Gastrocnemius medialis (tissue), 4 donors: ENCODE measurements at places on chromosomes 1 and 21.

GRCh38 chr1:211637066-211637465, 38.4 kb downstream of the NEK2 start:
- DNase-seq = no peak

DNA sequence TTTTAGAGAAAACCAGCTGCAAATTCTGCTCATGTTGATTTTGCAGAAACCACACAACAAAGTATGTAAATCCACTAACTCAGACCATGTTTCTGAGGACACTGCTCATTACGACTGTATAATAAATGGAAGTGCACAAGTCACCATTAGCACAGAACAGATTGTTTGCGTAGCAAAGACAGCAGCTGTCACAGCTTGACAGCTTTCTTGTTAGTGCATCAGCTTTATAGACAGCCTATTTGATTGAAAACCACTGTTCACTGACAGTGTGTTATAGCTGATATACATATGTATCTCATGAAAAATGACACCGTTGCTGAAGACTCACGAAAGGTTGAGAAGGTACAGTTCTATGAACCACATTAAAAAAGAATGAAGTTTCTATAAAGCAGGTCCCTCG, 560.2 kb upstream of the ZRANB2 start:
- DNase-seq = no peak

- DNase-seq = no peak
Observed at GRCh38 chr1:46526013-46526690, 25.3 kb downstream of the KNCN start.

DNA sequence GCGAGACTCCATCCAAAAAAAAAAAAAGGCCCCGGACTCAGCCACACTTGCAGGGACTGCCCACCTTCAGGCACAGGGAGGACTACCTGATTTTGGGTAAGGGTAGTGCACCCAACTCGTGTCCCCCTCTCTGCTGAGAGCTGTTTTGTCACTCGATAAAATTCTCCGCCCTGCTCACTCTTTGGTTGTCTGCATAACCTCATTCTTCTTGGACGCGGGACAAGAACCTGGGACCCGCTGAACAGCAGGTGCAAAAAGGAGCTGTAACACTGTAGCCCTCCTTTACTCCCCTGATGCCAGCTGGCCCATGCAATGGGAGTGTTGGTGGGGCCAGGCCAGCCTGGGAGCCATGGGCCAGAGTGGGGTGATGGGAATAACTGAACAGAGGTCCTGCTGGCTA, 10.6 kb downstream of the S100B start:
- DNase-seq = no peak

GRCh38 chr1:243745356-243745755, 104.7 kb downstream of the AKT3 start:
- DNase-seq = no peak

DNA sequence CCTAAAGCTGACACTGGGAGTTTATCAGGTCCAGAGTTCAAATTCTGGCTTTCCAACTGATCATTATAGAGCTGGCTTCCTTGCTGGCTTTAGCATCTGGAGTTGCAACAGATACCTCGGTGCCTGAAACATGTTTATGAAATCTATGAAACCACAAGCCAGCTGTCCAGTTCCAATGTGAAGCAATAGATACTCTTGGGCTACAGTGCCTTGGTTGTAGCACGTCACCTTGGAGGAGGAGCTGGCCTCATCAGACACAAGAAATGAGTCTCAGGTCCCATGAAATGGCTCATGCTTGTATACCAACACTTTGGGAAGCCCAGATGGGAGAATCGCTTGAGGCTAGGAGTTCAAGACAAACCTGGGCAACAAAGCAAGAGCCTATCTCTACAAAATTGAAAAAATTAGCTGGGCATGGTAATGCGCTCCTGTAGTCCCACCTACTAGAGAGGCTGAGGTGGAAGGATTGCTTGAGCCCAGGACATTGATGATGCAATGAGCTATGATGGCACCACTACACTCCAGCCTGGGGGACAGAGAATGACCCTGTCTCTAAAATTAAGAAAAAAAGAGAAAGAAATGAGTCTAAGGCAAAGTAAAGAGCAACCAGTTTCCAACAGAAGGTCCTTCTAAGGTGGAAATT, 132.5 kb upstream of the ZNF648 start:
- DNase-seq = peak; percentile 86

DNA sequence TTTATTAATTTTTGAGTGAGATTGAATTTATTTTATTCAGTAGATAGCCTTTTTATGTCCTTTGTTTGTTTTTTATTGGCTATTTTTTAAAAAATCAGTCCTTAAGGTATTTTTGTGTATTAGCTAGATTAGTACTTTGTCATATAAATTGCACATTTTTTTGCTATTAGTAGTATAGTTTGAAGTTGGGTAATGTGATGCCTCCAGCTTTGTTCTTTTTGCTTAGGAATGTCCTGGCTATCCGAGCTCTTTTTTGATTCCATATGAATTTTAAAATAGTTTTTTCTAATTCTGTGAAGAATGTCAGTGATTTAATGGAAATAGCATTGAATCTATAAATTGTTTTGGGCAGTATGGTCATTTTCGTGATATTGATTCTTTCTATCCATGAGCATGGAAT, 80.4 kb downstream of the MAN1A2 start:
- no peak for DNase-seq

DNA sequence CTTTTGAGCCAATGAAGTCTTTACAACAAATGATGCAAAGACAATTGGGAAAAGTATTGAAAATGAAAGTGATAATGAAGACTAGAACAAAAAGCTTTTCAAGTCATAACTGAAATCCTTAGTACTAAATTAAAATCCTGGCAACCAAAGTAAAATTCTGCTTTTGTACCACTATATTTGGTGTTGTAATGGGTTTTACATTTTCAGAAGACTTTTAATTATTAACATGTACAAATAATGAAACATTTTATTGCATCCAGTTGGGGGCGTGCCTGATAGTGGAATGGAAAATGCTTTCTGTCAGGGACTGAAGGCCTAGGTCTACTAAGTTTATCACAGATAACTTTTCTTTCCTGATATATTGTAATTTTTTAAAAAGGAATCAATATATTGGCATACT, 89.4 kb downstream of the SDCCAG8 start:
- DNase-seq = no peak

- peak; percentile 75 for DNase-seq
Observed at GRCh38 chr1:61241411-61241838, 159.1 kb downstream of the NFIA start.

GRCh38 chr1:183757061-183757460, 47.9 kb upstream of the RGL1 start:
- no peak for DNase-seq

- DNase-seq = no peak
Observed at GRCh38 chr1:3543076-3544039, 68.0 kb downstream of the MEGF6 start.

GRCh38 chr1:149916193-149916897, 1.3 kb downstream of the SV2A start:
- no peak for DNase-seq

- no peak for DNase-seq
Observed at GRCh38 chr1:237042526-237042891, 525 bp downstream of the RYR2 start.
